ENCODE measurements at places on chromosomes 3 and 15.

- DNase-seq = peak; percentile 28
Observed at GRCh38 chr15:52505151-52505550, 23.5 kb downstream of the MYO5A start.

GRCh38 chr3:36864180-36865053 is 80.4 kb downstream of the TRANK1 start:
- DNase-seq = peak; percentile 66

DNA sequence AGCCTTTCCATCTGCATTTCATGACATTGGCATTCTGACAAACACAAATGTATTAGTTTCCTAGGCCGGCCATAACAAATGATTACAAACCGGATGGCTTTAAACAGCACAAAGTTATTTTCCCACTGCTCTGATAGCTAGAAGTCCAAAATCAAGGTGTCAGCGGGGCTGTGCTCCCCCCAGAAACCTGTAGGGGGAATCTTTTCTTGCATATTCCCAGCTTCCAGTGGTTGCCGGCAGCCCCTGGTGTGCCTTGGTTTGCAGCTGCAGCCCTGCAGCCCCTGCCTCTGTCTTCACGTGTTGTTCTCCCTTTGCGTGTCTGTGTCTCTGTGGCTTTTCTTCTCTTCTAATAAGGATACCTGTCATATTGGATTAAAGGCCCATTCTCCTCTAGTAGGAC is 79.0 kb upstream of the CDV3 start:
- DNase-seq = peak; percentile 7

DNA sequence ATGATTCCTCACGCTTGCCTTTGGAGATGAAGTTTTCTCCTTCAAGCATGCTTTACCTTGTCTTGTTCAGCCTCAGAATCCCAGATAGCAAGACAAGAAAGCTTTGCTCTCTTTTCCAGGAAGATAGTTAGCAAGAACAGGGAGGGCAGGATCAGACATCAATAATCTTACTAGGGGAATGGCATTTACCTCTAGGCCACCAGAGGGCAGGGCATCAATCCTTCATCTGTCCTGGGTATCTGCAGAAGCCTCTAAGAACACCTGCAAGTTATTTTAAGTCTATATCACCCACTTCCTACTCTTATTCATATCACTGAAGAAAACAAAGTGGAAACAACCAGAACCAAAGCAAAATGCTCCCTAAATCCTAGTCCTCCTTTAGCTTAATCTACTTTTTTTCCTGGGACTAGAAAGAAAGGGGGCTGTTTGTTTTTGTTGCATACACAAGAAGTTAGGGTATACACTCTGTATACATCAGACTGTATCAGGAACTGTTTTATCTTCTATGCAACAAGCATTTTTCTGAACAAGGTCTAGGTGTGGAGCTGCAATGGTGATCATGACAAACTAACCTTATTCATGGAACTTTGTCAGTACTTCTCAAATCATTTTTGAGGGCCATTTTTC is 862.5 kb downstream of the CADM2 start:
- DNase-seq = no peak

DNA sequence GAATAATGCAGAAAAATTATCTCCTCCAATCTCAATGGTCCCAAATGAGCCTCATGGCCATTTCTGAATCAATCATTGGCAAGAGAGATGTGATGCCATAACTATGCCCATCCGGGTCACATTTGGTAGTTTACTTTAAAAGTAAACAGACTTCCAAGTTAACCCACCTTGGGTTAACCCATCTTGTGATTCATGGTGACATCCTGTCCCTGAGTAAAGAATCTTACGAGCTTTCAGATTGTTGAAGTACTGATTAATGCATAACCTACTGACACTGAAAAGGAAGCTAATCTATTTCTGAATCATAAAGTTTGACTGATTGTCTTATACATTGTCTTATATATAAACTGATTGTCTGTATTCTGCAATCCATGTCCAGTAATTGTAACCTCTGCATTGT is 467.2 kb upstream of the AGTR1 start:
- DNase-seq = no peak

DNA sequence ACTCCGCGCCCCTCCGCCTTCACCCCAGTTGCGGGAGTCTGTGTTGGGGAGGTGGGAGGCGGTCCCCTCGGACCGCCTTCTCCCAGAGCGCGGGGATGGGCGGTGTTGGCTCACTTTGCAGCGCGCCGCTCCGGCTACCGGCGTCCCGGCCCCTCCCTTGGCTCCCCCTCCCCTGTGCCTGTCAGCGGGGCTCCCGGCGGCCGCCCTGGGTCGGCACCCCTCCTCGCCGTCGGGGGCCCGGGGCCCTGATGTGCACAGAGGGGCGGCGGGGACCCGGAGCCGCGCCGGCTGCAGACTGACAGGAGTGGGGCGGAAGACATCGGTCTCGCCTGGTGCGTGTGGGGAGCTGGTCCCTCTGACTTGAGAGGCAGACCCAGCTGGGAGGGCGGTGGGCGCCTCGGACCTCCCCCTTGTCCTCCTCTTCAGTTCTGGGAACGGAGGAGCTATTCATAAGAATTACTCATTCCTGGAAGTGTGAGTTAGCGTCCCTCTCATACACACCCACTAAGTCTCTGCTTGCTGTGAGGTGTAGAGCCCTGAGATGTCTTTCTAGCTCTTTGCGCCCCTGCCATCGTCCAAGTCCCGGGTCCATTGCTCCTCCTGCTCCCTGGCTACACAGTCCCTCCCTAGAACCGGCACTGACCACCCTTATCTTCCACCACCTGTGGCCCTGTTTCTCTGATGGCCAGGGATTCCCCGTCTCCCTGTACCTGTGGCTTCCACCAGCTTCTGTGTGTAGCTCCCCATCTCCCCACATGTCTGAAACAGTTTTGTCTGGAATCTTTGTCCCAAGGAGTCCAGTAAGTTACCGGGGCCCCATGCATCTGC is 42.3 kb upstream of the ROPN1 start:
- no peak for DNase-seq

DNA sequence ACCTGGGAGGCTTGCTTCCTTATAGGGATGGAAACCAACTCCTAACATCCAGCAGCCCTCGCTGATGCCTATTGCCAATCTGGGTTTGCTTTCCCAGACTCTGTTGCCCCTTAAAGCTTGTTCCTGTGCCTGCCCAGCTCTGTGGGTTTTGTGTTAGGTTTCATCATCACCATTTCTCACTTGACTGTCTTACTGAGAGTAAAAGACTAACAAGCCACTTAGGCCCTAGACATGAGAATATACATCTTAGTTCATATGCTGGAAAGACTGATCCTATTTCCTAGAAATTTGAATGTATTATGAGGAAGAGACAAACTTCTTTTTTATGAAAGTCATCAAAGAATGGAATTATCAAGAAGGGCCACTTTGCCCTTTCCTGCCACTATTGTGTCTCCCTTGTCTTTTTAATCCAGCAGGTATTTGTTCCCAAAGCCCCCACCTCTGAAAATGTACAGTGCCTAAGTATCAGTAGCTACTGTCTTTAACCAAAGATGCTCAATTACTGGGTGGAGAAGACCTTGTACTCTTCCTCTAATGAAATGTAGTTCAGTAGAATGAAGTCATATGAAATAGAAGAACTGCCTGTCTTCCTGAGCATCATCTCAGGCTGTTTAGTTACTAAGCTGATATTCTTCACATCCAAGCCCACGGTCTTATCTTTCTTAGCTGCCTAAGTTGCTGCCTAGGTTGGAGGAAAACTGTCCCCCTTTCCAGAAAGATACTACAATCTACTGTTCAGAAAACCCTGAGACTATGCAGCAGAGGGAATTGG is 59.8 kb upstream of the ZPLD1 start:
- no peak for DNase-seq

DNA sequence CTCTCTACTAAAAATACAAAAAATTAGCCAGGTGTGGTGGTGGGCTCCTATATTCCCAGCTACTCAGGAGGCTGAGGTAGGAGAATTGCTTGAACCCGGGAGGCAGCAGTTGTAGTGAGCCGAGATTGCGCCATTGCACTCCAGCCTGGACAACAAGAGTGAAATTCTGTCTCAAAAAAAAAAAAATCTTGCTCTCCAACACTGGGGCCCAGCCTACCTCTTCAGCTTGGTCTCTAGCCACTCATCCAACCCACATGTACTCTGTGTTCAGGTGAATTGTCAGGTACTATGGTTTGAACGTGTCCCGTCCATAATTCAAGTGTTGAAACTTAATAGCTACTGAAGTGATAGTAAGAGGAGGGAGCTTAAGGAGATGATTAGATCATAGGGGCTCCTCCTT is 22.4 kb upstream of the RAB7A start:
- no peak for DNase-seq

GRCh38 chr15:85707519-85708338 is 87.0 kb downstream of the KLHL25 start:
- no peak for DNase-seq

DNA sequence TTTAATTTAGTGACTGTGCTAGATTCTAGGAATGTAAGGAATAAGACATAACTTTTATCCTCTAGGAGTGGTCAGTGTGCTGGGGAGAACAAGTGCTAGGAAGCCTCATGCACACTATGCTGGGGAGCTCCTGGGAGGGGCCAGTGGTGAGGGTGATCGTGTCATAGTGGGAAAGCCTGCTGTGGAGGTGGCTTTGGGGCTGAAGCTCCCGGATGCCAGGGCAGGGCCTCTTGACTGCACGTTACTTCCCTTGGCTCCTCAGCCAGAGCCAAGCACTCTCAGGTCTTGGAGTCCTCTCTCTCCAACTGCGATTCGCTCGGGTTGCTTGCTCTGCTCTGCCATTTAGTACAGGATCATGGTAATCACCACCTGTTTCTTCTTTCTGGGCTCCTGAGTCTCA is 33.6 kb downstream of the SQOR start:
- DNase-seq = no peak

GRCh38 chr3:18258492-18258891 is 166.6 kb downstream of the SATB1 start:
- DNase-seq = no peak

- DNase-seq = no peak
Observed at GRCh38 chr15:46955576-46955975, 761.7 kb upstream of the SEMA6D start.

GRCh38 chr3:40583691-40584090 is 58.9 kb downstream of the ZNF621 start:
- no peak for DNase-seq

- DNase-seq = no peak
Observed at GRCh38 chr3:173744479-173744878, 346.9 kb downstream of the NLGN1 start.

DNA sequence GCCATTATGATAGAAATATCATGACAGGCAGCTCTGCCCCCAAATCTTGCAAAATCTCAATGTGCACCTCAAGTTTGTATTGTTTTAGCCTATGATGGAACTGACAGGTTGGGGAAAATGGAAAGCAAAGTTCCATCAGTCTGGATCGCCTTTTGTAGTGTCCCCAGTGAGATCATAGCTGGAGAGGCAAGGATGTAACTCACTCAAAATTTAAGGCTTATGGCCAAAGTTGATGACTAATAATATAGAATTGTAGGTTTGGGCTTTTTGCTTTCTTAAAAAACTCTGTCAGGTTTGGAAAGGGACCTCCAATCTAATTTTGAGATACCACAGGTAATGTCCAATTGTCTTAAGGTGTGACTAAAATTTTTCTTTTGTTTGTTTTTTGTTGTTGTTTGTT is 1.4 kb upstream of the ACP3 start:
- no peak for DNase-seq

GRCh38 chr3:127738192-127738840 is 65.6 kb downstream of the ABTB1 start:
- DNase-seq = no peak

- DNase-seq = no peak
Observed at GRCh38 chr3:140096037-140096436, 161.1 kb downstream of the CLSTN2 start.

DNA sequence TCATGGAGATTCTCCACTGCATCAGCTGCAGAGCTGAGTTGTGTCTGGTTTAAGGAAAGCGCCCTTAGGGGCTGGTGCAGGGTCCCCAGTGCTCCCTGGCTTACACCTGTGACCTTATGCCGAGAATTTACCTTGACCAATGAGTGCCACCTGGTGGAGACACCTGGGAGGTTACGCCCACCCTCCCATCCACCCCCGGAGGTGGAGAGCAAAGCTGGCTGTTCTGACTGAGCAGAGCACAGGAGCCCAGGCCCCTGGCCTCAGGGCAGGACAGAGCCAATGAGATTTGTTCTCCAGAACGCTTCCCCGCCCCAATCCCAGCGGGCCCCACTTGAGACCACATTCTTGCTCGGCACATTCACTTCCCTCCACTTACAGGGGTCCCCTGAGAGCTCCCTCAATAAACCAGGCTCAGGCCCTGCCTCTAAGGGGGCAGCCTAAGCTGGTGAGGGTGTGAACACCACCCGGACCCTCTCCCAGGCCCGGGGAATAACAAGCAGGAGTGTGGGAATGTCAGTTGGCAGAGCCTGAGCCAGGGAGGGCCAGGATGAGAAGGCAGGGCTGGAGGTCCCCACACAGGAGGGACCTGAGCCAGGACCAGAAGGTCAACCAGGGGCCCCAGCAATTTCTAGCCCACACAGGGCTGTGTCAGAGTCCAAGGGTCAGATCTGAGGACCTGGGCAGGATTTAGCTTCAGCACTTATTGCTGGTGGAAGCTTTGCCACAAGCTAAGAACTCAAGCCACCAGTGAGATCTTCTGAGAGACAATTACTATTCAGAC is 117.1 kb downstream of the TPRA1 start:
- DNase-seq = no peak

DNA sequence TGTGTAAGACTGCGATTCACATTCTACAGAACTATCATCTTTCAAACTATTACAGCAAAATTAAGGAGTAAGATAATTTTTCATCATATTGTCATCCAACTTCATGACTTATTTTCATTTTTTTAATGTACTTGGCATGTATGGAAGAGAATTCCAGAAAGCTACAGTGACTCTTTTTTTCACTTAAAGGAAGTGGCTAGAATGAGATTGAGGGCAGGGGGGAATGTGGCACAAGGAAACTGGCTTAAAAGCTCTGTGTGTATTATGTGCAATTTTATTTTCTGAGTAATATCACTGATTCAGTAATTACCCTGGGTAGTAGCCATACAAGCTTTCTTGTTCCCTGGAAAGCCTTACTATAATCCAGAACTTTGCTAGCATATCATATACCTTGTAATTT is 94.6 kb downstream of the FILIP1L start:
- DNase-seq = no peak

DNA sequence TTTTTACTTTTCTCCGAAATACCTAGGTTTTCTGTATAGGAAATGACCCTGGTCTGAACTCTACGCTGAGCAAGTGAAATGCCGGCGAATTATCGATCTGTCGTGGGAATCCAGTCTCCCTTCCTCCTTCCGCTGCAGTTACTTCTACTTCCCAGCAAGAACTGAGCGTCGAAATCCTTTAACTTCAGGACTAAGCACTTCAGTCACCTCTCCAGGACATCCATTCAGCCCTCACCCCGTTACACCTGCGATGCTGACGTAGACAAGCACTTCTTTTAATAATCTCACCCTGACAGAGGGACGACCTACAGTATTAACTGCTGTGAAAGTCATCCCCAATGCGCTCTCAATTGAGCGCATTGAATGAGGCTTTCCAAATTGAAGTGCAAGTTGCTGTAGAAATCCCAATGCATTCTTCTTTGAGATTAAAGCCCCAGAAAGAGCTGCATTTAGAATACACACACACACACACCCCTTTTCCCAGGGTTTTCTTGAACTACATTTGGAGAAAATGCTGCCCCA is 1.3 kb downstream of the TOP2B start:
- no peak for DNase-seq

All from HL-60 (cell line).